ENCODE measurements at places on chromosomes 3 and 15.

- no peak for DNase-seq
Measured at GRCh38 chr3:16888356-16888755, 3.6 kb downstream of the PLCL2 start.

GRCh38 chr15:57923306-57923705 lies 142.2 kb downstream of the ALDH1A2 start:
- no peak for DNase-seq

DNA sequence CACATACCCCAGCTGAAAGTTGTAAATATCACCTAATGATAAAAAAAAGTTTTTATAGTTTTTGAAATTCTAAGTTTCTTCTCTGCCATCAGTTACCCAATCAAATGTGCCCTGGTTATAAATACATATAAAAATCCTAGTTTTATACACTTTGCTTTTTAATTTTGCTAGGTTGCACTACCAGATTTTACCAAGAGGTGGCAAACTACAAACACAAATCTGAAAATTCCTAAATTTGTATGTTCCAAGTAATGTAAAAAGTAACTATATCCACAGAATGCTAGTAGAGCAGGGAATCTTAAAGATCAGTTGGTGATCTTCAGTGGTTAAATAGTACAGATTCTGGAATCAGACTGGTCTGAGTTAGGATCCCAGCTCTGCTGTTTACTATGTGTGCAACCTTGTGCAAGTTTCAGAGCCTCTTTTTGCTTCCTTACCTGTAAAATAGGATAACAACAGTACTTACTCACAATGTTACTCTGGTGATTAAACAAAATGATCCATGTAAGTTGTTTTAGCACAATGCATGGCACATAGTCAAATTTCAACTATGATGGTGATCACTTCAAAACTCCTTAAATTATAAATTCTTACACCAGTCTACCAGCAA lies 11.0 kb downstream of the TRPM7 start:
- no peak for DNase-seq

DNA sequence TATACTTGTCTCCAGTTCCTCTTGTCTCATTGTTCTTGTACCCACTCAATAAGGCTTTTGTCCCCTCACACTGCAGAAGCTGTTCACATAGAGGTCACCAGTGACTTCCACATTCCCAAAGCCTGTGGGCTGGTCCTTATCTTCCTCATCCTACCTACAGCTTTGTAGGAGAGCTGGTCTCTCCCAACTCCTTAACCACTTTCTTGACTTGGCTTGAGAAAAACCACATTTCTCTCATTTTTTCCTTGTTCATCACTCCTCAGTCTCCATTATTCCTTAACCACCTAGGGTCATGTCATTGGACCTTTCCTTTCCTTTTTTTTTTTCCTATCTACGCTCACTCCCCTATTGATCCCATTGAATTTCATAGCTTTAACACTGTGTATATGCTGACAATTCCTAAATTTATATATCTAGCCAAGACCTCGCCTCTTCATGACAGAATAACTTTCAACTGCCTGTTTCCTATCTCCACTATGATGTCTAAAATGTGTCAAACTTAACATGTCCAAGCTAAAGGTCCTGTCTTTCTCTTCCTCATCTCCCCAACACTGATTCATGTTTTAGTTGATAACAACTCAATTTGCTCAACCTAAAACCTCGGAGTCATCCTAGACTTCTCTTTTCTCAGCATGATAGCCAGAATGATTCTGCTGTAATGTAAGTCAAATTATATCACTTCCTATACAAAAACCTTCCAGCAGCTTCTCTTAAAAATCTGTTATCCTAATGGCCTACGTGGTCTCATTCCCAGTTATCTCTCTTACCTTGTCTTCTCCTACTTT lies 49.5 kb downstream of the CEP63 start:
- no peak for DNase-seq

Measured in T-helper 1 cell (primary cell).